ENCODE measurements at places on chromosomes 16 and 17. TPM values are rescaled to one million over a fixed set of nuclear protein-coding genes. Genes with fewer than 3 reads are reported as not detected.

DNA sequence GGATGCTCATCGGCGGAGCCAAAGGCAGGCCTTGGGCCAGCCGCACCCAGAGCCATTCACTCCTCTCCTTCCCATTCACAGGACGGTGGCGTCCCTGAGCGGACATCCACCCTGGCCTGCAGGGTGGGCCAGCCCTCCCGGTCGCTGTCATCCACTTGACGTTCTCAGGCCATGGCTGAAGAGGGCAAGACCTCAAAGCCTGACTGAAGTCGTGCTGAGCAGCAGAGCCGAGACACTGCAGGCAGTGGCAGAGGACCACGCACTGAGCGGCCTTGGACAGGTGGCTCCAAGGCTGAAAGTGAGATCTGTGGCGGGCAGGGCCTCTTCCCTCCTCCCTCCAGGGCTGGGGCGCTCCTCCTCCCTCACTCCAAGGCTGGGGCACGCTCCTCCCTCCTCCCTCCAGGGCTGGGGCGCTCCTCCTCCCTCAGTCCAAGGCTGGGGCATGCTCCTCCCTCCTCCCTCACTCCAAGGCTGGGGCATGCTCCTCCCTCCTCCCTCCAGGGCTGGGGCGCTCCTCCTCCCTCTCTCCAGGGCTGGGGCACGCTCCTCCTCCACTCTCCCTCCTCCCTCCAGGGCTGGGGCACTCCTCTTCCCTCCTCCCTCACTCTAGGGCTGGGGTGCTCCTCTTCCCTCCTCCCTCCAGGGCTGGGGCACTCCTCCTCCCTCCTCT, 24.1 kb downstream of the GNPTG start:
- no peak for DNase-seq

- DNase-seq: no peak
These were observed 78.1 kb downstream of the GP2 start for GRCh38 chr16:20249211-20249610.

DNA sequence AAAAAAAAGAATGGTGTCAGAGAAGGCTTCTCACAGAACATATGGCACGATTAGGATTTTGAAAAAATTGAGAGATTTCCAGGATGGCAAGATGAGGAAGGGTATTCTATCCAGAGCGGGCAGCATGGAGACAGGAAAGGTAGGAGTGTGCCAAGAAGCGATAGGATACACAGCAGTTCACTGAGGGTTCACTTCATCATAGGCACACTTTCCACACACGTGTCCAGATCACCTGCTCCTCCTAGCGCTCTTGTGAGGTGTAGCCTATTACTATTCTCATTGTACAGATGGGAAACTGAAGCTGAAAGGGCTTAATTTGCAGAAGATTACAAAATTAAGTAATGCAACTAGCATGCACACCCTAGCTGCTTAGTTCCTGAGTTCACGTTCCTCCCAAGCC, 6.2 kb upstream of the ELAC2 start:
- no peak for DNase-seq

DNA sequence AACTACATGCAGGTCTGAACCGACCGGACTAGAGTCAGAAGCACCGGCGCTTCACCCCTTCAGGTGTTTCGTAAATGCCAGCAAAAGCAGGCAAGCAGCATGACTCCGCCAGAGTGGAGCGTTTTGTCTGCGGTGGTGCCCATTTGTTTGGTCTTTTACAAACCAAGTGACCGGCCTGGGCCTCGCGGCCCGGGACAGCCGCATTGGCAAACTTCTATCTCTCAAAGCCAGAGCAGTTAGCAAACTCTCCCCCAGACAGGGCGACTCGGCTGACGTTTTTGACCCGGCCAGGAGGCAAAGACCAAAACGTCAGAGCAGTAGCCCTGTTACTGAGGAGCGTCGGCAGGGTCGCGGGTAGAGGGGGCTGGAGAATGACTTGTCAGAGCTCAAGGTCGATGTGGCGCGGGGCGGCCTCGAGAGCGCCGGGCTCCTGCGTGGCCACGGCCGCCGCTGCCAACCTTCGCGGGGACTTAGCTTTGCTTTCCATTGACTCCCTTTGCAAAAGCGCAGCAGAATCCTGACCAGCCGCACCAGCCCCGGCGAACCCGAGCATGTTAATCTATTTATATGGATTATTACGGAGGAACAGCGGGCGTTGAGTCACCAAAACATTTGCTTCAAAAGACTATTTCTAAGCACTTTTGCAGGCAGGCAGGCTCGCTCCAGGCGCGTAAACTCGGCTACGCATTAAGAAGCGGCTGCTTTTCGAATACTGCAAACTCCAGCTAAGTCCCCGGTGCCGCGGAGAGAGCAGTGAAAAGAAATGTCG, 763 bp upstream of the SOX9 start:
- no peak for DNase-seq

- DNase-seq: no peak
These were observed 8.6 kb downstream of the GOSR2 start for GRCh38 chr17:46931596-46931995.

The GRAP gene
- 267 TPM for total RNA-seq

The ESRP2 gene
- total RNA-seq: 1.6 TPM
